ENCODE measurements at places on chromosomes 6 and 20. TPM values are rescaled to one million over a fixed set of nuclear protein-coding genes. Genes with fewer than 3 reads are reported as not detected.

Gene MOCS1
- total RNA-seq, result 21.8 TPM

Gene RIPPLY2
- not detected for total RNA-seq

Gene SERAC1
- 37.7 TPM for total RNA-seq

Gene HECA
- total RNA-seq, result 20.8 TPM

Gene SNAP25
- total RNA-seq, result 4.5 TPM

Gene PTGIS
- 79.1 TPM for total RNA-seq

DNA sequence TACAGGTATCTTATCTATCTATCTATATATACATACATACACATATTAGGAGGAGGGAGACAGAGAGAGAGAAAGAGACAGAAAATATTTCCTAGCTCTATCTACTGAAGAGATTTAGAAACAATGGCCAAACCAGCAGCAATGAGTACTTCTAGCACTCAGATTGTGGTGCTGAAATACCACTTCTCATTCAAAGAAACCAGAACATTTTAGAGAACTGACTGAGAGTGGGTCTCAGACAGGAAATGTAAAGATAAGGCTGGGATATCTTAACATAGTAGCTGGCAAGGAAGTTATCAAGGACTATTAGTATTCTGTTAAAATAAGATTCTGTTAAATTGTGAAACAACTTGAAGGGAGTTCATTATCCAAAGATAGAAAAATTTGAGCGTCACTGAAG lies 57.0 kb downstream of the DNAAF9 start:
- H3K27ac ChIP-seq, result no peak overlapping the region
- no peak overlapping the region for H3K4me3 ChIP-seq
- peaks cover 10% of the 10 kb centered on the region for H3K36me3 ChIP-seq
- no peaks in the 10 kb centered on the region for H3K4me1 ChIP-seq

GRCh38 chr20:60403105-60403741 lies 445.0 kb downstream of the CDH26 start:
- H3K36me3 ChIP-seq, result no peaks in the 10 kb centered on the region
- peak; percentile 22 for DNase-seq
- H3K27me3 ChIP-seq, result no peaks in the 10 kb centered on the region
- no peak overlapping the region for H3K27ac ChIP-seq

DNA sequence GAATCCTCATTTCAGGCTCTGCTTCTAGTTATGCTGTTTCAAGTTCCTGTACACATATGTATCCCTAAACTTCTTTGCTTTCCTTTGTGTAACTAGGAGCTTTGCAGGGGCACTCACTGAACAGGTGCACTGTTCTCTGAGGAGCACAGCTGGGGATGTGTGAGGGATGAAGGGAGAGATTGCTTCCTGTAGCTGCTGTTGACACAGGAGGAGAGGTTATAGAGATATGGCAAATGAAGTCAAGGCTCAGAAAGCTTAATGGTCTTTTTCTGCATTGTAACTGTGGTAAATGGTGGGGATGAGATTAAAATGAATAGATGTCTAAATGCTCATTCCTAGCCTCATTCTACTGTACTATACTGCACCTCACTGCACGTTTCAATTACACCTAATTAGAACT lies 454.3 kb downstream of the BTBD3 start:
- no peak overlapping the region for H3K27ac ChIP-seq

- H3K27me3 ChIP-seq, result no peaks in the 10 kb centered on the region
- H3K4me1 ChIP-seq, result no peaks in the 10 kb centered on the region
- H3K27ac ChIP-seq, result no peak overlapping the region
- no peak overlapping the region for H3K4me3 ChIP-seq
- no peak for DNase-seq
Measured at GRCh38 chr6:159865226-159865920, 25.4 kb upstream of the MAS1 start.

DNA sequence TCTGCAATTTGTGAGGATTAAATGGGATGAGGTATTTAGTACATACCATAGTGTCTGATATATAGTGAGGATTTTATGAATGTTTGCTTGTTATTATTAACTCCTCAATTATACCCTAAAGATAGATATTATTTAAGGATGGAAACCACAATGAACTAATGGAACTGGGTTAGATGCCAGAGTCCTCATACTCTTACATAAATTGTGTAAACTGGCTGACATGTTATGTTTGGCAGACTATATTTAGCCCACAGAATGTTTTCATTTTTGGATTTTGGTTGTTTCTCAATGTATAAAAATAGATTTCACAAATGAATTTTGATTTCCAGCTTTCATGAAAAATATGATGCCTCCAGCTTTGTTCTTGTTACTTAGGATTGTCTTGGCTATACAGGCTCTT lies 37.6 kb downstream of the HTR1B start:
- H3K36me3 ChIP-seq, result no peaks in the 10 kb centered on the region
- DNase-seq, result peak; percentile 2
- H3K27me3 ChIP-seq, result no peaks in the 10 kb centered on the region
- H3K27ac ChIP-seq, result no peak overlapping the region
- H3K4me1 ChIP-seq, result no peaks in the 10 kb centered on the region
- no peak overlapping the region for H3K4me3 ChIP-seq

GRCh38 chr20:4684837-4685413 lies 36.8 kb upstream of the PRND start:
- H3K4me1 ChIP-seq, result no peaks in the 10 kb centered on the region
- peaks cover 2% of the 10 kb centered on the region for H3K27me3 ChIP-seq
- H3K36me3 ChIP-seq, result no peaks in the 10 kb centered on the region
- DNase-seq, result peak; percentile 79
- no peak overlapping the region for H3K27ac ChIP-seq
- H3K4me3 ChIP-seq, result no peak overlapping the region

- peak overlapping the region; percentile 74 for H3K4me3 ChIP-seq
- H3K27me3 ChIP-seq, result no peaks in the 10 kb centered on the region
- no peaks in the 10 kb centered on the region for H3K36me3 ChIP-seq
Measured at GRCh38 chr6:26272171-26272637, 92.8 kb upstream of the BTN3A2 start.

- H3K36me3 ChIP-seq, result no peaks in the 10 kb centered on the region
- H3K4me3 ChIP-seq, result no peak overlapping the region
- DNase-seq, result no peak
Measured at GRCh38 chr20:8530022-8530421, 398.0 kb downstream of the PLCB1 start.

All from fibroblast of lung (primary cell).